ENCODE measurements at places on chromosomes 16 and 17.

GRCh38 chr17:66414561-66415175 is 112.3 kb downstream of the PRKCA start:
- no peak for DNase-seq

- no peak for DNase-seq
Observed at GRCh38 chr16:64312292-64312691, 809.6 kb downstream of the CDH11 start.

- no peak for DNase-seq
Observed at GRCh38 chr17:49723423-49723822, 15.7 kb upstream of the SLC35B1 start.

GRCh38 chr17:47872019-47872650 is 21.2 kb upstream of the SP6 start:
- DNase-seq = no peak

DNA sequence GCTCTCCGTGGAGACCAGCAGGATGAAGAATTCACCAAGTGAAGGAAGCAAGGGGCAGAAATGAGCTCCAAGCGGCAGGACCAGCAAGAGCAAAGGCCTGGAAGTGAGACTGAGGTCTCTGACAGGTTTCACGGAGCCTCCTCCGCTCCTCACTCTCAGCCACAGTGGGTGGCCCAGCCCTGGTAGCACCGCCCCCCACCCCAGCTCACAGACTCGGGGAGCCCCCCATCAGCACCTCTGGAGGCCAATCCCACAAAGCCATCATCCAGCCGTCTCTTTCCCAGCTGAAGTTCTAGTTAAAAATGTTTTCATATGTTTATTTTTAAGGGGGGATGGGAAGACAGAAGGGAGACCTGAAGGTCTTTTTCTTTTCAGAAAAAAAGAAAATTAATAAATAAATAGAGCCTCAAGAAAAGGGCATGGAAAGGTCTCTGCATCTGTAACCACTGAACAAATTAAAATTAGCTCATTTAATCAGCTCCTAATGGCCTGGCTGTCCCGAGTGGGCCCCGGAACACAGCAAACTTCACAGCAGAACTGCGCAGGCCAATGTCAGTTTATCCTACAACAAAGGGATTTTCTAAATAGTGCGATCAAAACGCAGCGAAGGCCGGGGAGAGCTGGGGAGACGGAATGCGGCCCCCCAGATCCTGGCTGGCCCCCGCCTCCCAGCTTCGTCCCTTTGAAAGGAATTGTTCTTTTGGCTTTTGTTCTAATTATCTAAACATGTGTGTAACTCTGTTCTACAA is 190.3 kb downstream of the ZNF423 start:
- no peak for DNase-seq

- no peak for DNase-seq
Observed at GRCh38 chr16:89363621-89364393, 126.6 kb downstream of the ANKRD11 start.

DNA sequence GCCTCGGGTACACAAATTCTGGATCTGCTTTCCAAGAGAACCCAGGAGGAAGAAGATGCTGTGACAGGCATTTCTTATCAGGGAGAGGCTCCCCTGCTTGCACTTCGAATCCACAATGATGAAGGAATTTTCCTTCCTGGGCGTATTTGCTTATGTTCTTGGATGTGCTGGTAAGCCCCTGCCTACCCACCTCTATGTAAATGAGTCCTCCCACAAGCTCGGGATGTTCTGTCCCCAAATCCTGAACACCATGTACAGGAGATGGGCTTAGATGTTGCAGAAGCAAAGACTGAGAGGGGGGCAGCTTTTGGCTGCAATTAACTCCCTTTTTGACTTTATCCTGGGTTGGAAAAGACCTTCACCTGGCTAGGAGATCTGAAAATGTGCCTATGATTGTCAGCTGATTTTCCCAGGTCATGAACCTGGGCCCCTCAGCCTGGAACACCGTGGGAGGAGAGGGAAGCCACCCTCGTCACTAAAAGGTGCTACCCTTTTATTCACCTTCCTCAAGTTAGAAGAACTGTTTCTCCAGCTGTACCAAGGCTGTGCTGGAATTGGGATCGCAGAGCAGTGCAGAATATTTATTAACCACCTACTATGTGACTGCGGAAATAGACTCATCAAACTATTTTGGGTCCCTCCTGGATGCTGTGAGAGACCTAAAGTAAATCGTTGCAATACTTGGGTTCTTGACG is 150.1 kb downstream of the RBFOX1 start:
- no peak for DNase-seq

DNA sequence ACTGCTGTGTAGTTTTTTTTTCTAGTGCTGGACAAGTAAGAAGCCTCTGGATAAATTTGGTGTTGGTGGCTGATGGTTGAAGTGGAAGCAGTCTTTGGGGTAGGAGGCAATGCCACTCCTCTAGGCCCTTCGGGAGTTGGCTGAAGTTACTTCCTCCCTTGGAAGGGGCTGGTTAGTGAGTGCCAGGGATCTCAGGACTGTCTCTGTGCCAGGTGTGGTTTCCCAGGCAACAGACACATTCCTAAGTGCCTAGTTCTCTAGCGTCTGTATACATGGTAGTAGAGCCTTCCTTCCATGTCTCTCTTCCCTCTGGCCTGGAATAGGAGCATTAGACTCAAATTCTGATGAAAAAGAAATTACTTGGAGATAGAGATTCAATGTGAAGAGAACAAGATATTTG is 15.3 kb downstream of the TMEM98 start:
- DNase-seq = no peak

Data from non-pigmented ciliary epithelial cell (primary cell).